Stomach (tissue), 19 donors: ENCODE measurements at places on chromosomes 2 and 18. TPM values are rescaled to one million over a fixed set of nuclear protein-coding genes. Genes with fewer than 3 reads are reported as not detected.

DNA sequence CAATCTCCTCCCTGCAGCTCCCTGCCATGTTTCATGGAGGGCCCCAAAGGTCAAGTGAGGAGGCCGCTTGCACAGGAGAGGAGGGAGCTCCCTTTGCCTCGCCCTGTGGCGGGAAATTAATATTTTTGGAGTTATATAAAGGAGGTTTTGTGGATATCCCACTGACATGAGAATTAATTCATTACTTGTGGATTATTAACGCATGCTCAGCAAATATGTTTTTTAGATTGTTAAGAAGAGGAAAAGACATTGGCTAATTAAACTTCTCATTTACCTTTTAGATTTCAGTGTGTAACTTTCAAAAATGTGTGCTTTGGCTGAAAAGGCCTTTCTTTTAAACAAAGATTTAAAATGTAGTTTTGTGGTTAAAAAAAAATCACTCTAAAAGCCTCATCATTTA, 474.0 kb downstream of the SOCS6 start:
- DNase-seq: no peak

- no peak for DNase-seq
Observed at GRCh38 chr2:77397763-77398162, 124.4 kb downstream of the LRRTM4 start.

GRCh38 chr18:9095297-9096006, 7.0 kb upstream of the NDUFV2 start:
- no peak for DNase-seq

GRCh38 chr2:37797081-37797480, 125.6 kb upstream of the CDC42EP3 start:
- no peak for DNase-seq

DNA sequence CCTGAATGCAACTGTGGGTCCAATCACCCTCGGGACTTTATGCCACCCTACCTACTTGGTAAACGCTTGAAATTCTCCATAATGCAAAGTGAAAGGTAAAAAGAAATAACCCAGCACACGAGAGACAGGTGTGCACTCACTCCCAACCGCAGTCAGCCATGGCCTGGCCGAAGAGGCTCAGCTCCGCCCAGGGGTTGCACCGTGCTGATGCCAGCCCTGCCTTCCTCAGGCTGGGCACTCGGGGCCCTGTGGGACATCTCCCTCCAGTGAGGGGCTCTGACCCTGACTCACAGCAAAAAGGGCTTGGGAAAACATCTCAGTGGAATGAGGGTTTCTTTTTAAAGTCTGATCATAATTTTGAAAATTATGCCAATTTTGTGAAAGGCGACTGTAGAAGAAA, 13.3 kb downstream of the SLC66A2 start:
- DNase-seq: no peak

DNA sequence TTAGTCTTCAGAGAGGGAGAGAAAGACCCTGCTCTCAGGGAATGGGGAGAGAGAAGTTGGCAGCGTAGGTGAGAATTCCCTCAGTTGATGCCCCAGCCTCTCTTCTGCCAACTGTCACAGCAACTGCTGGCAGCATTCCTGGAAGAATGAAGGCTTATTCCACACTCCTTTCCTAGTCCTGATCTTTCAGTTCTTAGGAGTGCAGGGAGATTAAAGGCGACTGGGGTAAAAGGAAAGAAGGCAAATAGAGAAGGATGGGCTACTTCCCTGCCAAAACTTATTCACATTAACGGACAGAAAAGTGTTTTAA, 65.9 kb upstream of the ACAA2 start:
- DNase-seq: no peak

- DNase-seq: no peak
Observed at GRCh38 chr2:10864861-10865636, 46.7 kb upstream of the KCNF1 start.

GRCh38 chr2:201174687-201175086, 8.3 kb upstream of the CASP10 start:
- no peak for DNase-seq

GRCh38 chr2:120809609-120810440, 74.2 kb downstream of the GLI2 start:
- DNase-seq: no peak

DNA sequence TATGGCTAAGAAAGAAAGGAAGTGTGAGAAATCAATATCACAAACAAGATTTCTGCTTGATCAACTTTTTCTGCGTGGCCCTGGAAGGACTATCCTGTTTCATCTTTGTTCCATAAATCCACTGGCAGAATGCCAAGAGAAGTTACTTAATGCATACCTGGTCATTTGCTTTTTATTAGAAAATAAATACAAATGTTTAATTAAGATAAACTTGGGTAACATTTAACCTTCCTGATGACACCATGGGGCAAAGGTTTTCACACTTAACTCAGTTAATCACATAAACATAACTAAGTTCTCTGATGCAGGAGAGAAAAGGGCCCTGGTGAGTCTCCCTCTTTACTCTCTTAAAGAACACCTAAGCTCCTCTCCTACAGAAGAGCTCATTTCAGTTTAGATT, 203.3 kb downstream of the AFF3 start:
- no peak for DNase-seq

GRCh38 chr18:76126327-76126726, 368.7 kb downstream of the ZNF516 start:
- DNase-seq: peak; percentile 58

- no peak for DNase-seq
Observed at GRCh38 chr2:166381-166780, 97.5 kb downstream of the SH3YL1 start.

DNA sequence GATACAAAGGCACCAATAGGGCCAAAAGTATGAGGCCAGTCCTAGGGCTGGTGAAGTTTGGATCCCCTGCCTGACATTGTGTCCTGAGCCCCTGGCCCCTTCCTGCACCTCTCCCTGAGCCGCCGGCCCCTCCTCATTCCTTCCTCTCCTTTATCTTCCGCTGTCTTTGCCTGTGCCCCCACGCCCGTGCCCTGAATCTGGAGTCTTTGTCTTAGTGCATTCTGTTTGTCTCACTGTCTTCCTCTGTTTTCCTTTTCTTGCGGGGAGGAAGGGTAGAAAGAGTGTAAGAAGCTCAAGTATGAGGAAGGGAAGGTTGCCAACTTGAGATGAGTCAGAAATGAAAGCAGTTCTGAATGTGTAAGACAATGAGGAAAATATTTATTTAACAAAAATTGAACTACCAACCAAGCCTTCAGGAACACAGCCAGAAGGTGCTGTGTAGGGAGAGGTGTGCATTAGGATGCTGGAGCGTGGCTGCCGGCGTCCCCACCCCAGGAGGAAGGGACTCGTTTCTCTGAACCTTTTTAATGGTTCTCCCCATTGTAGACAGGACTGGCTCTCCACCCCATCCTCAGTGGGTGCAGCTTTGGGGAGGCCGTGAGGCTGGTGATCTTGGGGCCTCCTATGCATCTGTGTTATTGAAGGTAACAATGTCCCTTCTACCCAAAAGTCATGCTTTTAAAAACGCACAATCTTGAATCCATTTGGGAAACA, 133.1 kb downstream of the NEDD4L start:
- peak; percentile 77 for DNase-seq

DNA sequence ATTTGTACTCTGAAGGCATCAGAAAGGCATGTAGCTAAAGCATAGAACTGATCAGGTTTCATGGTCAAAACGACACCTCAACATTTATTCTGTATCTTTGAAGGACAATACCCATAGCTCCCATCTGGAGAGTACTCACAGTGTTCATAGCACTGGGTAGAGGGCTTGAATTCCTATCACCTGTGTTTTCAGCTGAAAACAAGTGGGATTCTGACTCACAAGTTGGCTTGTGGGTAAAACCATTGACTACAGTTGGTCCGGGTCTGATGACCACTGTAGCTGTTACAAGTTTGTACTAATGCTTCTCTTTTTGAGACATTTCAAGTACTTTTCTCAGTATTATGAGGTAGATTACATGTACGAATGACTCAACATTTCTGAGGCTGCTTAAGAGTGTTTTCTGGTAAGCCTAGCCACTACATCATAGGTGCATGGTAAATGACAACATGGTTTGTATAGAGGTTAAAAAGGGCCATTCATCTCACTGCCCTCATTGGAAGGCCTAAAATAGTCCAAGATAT, 68.6 kb upstream of the PELI1 start:
- DNase-seq: no peak

DNA sequence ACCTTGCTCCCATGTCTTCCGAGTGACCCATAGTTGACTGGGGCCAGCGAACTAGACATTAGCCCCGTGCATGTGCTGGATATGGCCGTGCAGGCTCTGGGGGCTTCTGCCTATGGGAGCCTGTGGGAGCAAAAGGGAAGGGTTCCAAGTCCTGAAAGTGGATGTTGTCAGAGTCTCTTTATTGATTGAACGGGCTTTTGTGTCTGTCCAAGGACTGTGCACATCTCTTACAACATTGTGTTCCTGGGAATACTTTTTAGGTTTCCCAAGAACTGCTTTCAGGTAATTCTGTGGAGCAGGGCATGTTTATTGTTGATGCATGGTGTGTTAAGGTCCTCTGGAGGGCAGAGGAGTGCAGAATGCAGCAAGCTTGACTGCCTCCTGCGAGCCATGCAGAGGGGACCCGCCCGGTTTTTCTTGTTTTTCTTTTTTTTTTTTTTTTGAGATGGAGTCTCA, 5.0 kb downstream of the RNF144A start:
- peak; percentile 76 for DNase-seq

GRCh38 chr2:110871637-110872036, 139.3 kb downstream of the ACOXL start:
- DNase-seq: no peak

- no peak for DNase-seq
Observed at GRCh38 chr2:76268902-76269620, 558.3 kb upstream of the GCFC2 start.

DNA sequence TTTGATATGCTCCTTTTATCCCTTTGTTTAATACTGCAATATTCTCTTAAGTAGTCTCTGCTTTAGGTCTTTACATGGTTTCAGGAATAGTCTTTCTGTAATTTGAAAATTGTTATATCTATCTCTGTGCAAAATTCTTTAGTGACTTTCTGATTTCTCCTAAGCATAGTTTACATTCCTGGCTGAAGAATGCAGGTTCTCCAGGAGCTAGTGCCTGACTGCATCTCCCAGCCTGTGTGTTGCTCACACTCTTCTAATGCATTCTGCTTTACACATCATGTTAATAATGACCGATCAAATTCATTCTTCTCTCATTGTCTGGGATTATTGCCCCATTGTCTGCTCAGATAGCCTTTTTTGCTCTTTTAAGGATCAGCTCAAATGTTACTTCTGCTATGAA, 1349.2 kb downstream of the DSC3 start:
- no peak for DNase-seq

GRCh38 chr2:50582164-50582563, 449.8 kb downstream of the NRXN1 start:
- DNase-seq: peak; percentile 18

GRCh38 chr18:55109818-55110414, 150.7 kb upstream of the CCDC68 start:
- no peak for DNase-seq

- DNase-seq: peak; percentile 17
Observed at GRCh38 chr2:23434721-23435121, 49.7 kb downstream of the KLHL29 start.

The CYP1B1 gene
- 18.2 TPM for total RNA-seq

The KCNIP3 gene
- total RNA-seq: 1.3 TPM

The HNMT gene
- total RNA-seq: 145 TPM

The DNAJC5G gene
- not detected for total RNA-seq

The ASB18 gene
- total RNA-seq: not detected

The FAM124B gene
- 3.5 TPM for total RNA-seq

The ABCA12 gene
- under 0.01 TPM for total RNA-seq

The C2orf92 gene
- 35.3 TPM for total RNA-seq

The CIB4 gene
- total RNA-seq: 1.8 TPM

The DIPK1C gene
- 2.3 TPM for total RNA-seq

The KCNF1 gene
- total RNA-seq: not detected

The PAX8 gene
- total RNA-seq: 6.5 TPM

The SLC9A4 gene
- 143 TPM for total RNA-seq
